ENCODE measurements at places on chromosomes 1 and 21.

- DNase-seq: peak; percentile 81
Measured at GRCh38 chr1:59156526-59157199, 140.2 kb upstream of the FGGY start.

- no peak for DNase-seq
Measured at GRCh38 chr1:247840818-247841217, 878 bp downstream of the OR11L1 start.

DNA sequence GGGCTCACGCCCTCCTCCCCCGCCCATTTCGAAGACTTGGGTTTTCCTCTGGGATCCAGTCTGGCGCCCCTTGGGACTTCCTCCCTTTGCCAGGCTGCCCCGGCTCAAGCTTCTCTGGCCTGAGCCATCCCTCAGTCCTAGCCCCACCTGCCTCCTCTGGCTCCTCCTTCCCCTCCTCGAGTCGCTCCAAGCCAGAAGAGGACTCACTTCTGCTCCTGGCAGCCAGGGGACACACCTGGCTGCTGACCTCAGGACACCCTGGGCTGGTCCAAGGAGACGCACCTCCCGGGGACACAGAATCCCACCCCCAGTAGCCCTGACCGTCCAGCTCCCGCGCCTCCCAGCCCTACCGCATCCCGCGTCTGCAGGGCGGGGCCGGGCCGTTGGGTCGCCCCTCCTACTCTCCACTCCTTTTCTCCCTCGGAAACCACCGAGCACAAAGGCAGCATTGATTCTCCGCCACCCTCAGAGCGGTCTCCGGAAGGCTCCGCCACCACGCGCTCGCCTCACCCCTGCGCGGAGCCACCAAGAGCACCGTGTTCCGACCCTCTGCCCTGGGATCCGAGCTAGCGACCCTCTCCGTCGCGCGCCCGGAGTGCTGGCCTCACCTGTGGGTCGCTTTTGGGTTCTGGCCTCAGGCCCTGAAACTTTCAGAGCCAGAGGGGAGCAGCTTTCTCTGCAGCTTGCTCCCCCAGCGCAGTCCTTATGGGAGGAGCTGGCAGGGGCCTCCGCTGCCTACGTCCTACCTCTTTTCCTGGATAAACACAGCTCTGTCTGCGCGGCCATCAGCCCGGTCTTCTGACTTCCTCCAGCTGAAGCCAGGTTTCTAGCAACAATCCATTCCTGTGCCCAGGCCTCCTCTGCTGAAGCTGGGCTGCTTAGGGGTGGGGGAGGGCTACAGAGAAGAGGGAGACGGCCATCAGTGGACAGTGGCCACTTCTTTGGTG, at the start of gene C2CD4D:
Gene C2CD4D, minus strand, starts transcription at position 364 of the 947 bp plus-strand sequence. CDS start 831 bp downstream, outside the sequence.
- DNase-seq: no peak

DNA sequence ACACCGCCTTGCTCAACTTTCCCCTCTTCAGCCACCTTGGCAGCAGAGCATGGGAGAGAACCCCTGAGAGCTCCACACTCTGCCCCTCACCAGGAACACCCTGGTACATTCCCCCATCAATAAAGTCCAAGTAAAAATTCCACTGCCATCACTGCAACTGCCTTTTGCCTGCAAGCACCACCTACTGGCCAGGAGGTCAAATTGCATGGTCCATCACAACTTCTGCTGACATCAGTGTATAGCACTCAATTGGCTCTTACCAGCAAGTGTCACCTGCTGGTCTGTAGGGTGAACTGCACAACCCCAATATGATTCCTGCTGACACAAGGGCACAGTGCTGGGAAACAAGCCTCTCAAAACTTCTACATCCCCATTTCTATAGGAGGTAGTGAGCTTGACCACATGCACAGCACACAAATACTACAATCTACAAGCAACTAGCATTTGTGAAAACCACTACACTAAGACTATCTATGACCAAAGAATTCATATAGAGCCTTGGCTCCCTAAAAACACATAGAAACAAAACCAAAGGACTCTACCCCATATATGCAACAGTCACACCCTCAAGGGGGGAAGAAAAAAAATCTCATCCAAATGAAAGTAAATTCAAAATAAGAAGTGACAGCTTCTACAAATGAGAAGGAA, 69.2 kb downstream of the FASLG start:
- DNase-seq: peak; percentile 44

DNA sequence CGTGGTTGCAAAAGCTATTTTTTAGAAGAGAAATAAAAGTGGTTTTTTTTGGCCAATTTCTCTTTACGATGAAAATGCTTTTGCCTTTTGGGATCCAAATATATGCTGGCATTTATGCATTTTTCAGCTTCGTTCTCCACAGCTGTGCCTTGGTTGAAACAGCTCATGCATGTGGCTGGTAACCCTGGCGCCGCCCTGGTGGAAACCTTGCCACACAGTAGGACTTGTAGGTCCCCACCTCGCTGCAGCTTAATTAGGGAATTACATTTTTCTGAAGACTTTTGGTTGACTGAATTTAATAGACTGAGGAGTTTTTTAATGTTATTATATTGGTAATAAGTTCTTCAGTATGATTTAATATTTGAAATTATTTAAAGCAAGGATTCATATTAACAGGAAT, 12.7 kb upstream of the PCP4 start:
- DNase-seq: no peak

- no peak for DNase-seq
Measured at GRCh38 chr1:82073659-82074058, 272.9 kb downstream of the ADGRL2 start.

DNA sequence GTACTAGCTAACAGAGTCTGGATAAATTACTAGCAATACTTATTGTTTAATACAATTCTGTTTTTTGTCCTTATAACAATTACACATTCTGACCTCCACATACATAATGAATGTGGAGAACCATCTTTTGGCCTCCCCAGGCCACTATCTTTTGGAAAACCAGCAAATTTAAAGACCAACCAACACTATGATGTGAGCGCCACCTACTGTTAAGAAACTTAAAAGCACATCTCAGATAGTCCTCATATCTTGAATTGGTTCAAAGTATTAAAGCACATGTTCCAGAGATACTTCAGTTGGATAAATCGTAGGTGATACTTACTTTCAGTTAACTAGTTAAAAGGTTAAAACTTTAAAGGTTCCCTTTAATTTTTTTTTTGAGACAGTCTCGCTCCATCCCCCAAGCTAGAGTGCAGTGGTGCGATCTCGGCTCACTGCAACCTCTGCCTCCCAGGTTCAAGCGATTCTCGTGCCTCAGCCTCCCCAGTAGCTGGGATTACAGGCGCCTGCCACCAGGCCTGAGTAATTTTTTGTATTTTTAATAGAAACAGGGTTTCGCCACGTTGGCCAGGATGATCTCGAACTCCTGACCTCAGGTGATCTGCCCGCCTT, 29.3 kb upstream of the USP1 start:
- DNase-seq: peak; percentile 42

- no peak for DNase-seq
Measured at GRCh38 chr21:42114646-42115045, 43.5 kb downstream of the UMODL1 start.

DNA sequence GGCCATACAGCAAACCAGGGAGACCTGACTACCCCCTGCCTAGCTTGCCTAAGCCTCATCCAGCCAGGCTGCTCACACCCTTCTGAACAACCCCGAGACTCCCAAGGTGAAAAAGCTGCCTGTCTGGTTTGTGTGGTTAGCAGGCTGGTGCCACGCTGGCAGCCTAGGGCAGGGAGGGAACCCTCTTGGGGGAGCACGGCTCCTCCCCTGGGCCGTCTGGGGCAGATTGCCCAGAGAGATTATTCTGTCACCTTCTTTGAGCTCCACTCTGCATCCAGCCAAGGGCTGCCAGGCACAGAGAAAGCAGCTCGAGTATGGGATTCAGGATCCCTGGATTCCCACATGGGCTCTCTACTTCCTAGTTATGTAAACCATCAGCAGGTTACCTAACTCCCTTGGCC, 27.5 kb upstream of the TCEA3 start:
- peak; percentile 78 for DNase-seq

DNA sequence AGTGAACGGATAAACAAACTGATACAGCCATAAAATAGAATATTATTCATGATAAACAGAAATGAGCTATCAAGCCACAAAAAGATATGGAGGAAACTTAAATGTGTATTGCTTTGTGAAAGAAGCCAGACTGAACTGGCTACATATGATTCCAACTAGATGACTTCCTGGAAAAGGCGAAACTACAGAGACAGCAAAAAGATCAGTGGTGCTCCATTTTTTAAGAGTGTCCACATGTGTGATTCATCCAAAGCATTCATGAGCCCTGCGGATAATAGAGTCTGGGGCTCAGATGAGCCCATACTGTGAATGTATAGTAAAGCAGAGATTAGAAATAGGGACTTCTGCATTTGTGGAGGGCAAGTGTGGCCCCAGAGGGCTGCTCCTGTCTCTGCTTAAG, 7.8 kb upstream of the TMEM222 start:
- DNase-seq: no peak

DNA sequence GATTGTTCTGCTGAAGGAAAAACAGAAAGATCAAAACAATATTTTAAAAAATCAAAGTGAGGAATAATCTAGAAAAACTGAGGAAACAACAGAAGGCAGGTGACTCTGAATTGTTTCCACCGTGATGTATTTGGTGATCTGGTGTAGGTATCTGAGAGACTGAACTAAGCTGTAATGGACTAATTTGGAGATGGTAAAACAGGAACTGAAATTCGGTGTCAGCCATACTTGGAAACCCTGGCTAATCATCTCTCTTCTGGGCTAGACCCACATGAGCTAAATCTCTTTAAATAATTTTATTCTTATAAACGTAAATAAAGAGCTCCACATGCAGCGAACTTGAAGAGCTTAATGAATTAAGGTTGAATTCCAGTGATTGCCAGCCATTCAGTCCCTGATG, 1226.1 kb downstream of the NCAM2 start:
- DNase-seq: no peak

- peak; percentile 68 for DNase-seq
Measured at GRCh38 chr1:46248122-46248920, 758 bp downstream of the RAD54L start.

DNA sequence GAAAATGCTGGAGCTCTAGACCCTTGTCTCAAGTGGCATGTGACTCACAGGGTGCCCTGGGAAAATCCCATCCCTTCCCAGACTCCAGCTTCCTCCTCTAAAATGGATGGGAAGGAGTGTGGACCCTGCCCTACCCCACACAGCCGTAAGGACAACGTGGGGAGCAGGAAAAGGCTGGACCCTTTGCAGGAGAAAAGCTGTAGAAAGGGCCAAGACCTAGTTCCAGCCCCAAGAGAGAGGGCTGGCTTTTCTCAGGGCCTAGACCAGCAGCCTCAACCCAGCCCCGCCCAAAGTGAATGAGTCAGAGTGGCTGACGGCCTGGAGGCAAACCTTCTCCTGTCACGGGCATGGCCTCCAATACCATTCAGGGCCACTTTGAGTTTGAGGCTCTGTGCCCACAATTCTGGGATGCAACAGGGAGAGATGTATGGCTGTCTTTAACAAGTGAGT, 1.1 kb downstream of the LAMB3 start:
- peak; percentile 94 for DNase-seq

DNA sequence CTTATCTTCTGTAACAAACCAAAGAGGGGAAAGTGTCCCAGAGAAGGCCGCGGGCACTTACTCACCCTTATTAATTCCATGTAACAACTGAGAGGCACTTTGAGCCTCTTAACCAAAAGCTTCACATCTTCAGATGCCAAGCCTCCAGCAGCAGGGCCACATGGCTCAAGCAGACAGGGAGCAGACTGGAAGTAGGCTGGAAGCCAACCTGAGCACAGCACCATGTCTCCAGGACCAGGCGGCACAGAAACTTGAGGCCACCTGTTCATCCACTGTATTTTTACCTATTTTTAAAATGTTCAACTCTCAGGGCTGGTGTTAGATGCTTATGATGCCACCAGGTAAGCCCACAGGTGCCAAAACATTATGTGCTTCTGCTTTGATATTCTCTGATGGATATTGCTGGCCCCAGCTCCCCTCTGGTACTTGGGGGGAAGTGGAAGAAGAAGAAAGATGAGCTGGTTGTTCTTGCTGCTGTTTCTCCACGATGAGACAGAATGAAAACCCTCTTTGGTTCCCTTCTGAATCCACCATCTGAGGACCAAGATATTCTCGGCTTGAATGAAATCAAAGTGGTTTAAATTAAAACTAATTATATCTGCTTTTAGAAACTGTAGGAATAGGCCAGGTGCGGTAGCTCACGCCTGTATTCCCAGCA, 30.6 kb upstream of the SDE2 start:
- DNase-seq: no peak

DNA sequence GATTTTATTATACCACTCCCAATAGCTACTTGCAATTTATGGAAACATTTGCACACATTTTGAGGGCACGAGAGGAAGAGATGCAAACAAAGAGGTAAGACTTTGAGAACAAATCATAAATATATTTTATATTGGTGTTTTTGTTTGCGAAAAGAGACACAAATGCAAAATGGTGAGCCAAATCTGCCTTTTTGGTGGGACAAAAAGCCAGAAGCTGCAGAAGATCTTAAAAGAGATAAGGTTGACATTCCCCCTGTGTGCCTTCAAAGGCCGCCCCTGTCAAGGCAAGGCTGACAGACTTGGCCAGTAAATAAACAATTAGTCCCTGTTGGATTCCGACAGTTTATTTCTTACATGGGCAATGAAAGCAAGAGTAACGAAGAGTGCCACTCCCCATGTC, 122.8 kb downstream of the LBR start:
- no peak for DNase-seq

DNA sequence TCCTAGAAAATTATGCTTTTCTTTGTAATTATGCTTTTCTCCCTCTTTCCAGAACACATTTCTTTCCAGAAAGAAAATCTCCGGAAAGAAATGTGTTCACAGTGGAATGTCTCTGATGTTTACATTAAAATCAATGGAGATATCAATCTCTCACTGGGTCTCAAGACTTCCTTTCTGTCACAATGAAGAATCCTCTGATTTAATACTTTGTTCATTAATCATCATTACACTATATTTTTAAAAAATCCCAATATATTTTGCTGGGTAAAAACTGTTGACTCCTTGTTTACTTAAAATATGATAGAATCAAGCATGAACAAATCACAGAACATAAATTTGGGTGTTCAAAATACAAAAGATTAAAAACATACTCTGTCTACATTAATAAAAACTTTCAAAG, 26.3 kb upstream of the TGFBR3 start:
- DNase-seq: no peak

DNA sequence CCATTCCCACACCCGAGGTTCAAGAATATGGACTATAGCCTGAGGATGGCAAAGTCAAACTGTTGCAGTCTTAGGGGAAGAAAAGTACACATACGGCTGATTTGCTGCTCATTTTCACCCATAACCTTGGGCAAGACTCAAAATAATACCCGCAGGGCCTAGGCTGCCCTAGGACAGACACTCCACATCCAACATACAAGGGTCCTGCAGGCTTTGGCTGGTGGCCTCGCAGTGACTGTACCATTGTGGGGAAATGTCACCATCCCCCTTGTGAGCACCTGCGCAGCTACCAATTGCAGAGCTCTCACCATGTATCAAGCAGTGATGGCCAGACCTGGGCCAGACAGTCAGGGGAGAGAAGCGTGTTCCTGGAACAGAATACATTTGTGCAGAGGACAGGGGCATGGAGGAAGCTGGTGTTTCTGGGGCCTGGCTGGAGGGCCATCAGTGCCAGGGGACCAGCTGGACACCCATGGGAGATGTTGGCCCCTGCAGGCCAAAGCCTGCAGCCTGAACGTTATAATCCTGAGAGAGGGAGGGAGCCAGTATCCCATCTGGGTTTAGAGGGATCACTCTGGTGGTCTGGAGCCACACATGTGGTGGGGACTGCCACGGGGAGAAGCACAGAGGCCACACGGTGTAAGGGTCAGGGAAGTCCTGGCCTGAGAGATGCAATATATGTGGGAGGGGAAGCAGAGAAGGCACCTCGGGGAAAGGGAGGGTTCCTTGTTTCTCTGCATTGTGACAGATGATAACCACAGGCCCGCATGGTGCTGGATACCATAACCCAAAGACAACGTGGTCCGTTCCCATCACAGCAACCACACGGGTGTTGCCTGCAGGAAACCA, 101.2 kb downstream of the GLIS1 start:
- no peak for DNase-seq

- peak; percentile 62 for DNase-seq
Measured at GRCh38 chr21:42234464-42235241, 15.7 kb downstream of the ABCG1 start.

Data from Daoy (cell line).